ENCODE measurements at places on chromosomes 4 and X.

- no peak for DNase-seq
These were observed 145.1 kb downstream of the APBB2 start for GRCh38 chr4:41069257-41069656.

DNA sequence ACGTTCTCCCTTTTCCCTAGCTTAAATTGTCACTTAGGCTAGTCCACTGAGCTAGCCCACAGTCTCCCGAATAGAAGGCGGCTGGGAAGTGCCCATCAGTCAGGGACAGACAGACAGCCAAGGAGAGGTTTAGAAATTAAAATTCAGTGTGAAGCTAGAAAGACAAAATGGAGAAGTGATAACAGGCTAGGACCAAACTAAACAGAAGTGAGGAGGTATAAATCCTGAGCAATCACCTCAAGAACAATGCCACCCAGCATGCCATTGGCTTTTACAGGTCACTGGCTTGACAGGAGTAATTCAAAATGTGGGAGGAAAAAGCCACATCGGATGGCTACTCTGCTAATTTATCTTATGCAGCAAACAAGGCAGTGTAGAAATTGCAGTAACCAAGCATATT, 138.9 kb downstream of the MAPK10 start:
- no peak for DNase-seq

- no peak for DNase-seq
These were observed 69.2 kb downstream of the HADH start for GRCh38 chr4:108058685-108059440.

DNA sequence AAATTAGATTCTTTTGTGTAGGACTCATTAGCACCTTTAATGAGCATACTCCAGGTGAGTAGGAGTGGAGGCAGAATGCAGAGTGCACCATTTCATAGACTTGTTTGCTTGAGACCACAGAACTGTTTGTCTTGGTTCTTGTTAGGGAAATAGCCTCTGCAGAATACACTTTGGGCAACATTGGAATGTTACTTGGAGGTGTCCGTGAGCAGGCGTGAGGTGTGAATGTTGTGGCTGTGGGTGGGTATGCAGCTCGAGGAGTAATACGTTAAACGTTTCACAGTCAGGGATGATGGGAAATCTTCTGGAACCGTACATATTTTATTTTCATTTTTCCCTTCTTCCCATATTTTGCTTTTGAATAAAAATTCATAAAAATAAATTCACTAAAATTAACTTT, 31.6 kb downstream of the PAQR3 start:
- DNase-seq: no peak

- DNase-seq: no peak
These were observed 144.1 kb upstream of the GIMD1 start for GRCh38 chr4:106512706-106513105.

DNA sequence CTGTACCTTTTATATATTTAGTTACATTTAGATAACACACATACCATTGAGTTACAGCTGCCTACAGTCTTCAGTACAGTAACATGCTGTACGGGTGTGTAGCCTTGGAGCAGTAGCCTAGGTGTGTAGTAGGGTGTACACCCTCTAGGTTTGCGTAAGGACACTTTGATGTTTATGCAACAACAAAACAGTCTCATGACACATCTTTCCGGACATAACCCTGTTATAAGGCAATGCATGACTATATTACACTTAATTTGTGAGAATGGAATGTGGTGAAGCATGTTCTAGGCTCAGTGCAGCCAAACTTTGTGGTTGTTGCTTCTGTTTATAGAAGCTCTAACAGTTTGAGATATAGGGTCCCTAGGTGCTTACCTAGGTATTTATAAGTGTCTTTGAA, 65.4 kb downstream of the SPRY1 start:
- DNase-seq: no peak

Measured in activated effector memory CD4-positive, alpha-beta T cell treated with anti-CD3 and anti-CD28 coated beads, Interleukin-2, amount 50 U/mL, for 16 hours (primary cell).